ENCODE measurements at places on chromosomes 1 and 21.

DNA sequence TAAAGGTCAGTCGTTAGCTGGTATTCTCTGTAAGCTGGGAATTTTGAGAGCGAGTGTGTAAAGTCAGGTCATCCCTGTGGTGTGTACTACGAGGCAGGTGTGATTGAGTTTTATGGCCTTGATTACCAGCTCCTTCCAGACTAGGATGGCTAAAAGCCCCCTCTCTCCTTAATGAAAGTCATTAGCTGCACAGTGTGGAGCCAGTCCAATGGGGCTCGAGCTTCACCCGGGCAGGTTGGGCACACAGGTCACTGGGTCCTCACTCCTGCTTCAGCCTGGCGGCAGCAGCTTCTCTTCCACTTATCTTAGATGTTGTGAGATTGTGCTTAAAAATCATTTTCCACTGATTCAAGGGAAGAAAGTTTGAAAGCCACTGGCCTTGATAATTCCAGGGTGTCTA is 3.0 kb downstream of the DMRTB1 start:
- no peak for DNase-seq

DNA sequence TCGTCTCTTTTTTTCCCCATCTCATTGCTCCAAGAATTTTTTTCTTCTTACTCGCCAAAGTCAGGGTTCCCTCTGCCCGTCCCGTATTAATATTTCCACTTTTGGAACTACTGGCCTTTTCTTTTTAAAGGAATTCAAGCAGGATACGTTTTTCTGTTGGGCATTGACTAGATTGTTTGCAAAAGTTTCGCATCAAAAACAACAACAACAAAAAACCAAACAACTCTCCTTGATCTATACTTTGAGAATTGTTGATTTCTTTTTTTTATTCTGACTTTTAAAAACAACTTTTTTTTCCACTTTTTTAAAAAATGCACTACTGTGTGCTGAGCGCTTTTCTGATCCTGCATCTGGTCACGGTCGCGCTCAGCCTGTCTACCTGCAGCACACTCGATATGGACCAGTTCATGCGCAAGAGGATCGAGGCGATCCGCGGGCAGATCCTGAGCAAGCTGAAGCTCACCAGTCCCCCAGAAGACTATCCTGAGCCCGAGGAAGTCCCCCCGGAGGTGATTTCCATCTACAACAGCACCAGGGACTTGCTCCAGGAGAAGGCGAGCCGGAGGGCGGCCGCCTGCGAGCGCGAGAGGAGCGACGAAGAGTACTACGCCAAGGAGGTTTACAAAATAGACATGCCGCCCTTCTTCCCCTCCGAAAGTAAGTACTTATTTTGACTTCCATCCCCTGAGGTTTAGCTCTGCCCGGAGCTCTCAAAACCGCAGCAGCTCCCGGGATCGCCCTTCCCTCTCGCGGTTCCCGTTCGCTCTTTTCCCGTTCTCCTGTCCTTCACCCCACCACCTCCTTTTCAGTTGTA is 1.5 kb downstream of the TGFB2 start:
- DNase-seq = peak; percentile 46

DNA sequence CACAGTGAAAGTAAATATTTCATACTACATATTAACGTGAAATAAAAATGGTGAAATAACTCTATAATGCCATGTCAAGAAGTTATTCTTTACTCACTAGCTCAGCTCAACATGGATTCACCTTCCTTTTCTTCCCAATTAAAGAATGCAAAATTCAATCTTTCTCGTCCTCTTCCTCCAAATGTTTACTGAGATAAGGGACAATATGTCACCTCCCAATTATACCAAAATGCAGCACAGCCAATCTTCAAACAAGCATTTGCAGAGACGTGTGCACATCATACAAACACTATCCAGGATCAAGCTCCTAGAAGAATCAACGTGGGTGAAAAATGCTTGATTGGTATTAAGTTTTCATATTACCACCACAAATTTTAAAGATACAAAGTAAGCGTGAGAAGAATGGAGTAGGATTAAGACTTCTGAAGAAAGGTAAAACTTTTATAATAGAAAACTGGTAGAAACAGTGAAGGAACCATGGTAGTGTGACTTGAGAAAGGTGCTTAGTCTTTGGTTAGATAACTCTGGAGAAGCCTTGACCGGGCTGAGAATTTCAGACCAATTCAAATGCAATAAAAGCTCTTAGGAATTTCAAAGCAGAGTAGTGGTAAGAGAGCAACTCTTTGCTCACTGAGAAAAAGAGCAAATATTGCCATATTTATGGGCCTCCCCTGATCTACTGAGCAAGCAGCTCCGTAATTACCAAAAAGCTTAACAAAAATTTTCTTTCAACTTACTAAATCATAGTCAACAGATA is 7.2 kb downstream of the PTP4A2 start:
- DNase-seq = no peak

- no peak for DNase-seq
Measured at GRCh38 chr1:173467426-173467825, 9.7 kb upstream of the PRDX6 start.

DNA sequence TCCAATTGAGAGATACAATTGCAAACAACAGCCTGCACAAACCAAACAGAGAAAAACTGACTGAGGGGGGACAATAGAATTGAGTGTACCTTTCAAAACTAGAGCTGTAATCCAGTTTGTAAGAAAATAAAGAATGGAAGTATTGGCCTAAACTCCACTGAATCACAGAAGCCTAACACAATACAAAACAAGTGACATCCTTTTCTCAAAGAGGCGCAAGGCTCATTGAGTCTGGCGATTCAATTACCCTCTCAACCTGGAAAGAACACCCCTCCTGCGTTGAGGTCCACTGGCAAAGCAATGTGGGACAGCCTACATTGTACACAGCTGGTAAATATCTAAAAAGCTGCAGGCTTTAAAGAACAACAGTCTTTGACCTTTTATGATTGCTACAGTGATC is 182.6 kb downstream of the DPYD start:
- DNase-seq = no peak

GRCh38 chr1:181152892-181153633 is 64.6 kb downstream of the IER5 start:
- peak; percentile 97 for DNase-seq

GRCh38 chr21:31888936-31889371 is 16.1 kb downstream of the HUNK start:
- DNase-seq = peak; percentile 49

GRCh38 chr1:221712198-221712684 is 29.6 kb downstream of the DUSP10 start:
- DNase-seq = peak; percentile 62

DNA sequence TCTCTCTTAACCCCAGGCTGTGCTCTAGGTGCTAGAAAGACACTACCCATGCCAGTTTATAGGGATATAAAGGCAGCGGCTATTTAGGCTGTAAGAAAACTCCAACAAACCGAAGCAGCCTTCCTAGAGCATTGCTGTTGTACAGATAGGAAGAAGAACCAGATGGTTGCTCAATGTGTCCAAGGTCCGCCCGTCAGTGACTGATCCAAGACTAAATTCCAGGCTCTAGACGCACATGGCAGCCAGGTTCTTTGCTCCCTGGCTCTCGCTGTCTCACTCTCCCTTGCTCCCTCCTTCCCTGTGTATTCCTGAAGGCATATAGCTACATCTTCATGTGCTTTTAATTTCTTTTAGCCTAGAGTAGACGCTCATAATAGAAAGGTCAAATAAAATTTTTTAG is 303.4 kb downstream of the KIF26B start:
- DNase-seq = no peak

DNA sequence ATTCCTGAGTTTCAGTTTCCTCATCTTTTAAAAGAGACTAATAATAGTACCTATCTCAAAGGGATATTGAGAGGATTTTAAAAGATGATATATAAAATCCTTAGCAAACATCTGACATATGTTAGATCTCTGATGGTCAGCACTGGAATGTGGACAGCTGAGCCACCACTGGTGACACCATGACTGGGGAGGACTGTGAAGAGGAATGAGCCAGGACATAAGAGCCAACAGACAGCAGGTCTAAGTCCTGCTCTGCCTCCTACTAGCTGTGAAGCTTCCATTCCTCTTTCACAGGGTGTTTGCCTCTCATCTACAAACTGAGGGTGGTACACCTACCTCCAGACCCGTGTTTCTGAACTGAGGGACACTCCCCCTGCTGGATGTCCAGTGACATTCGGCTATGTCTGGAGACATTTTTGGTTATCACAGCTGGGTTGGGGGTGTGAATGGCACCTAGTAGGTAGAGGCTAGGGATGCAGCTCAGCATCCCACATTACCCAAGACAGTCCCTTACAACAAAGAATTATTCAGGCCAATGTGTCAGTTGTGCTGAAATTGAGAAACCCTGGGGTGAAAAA is 109.1 kb upstream of the OLIG2 start:
- no peak for DNase-seq

GRCh38 chr1:62439652-62440371 is 3.0 kb downstream of the USP1 start:
- peak; percentile 49 for DNase-seq

DNA sequence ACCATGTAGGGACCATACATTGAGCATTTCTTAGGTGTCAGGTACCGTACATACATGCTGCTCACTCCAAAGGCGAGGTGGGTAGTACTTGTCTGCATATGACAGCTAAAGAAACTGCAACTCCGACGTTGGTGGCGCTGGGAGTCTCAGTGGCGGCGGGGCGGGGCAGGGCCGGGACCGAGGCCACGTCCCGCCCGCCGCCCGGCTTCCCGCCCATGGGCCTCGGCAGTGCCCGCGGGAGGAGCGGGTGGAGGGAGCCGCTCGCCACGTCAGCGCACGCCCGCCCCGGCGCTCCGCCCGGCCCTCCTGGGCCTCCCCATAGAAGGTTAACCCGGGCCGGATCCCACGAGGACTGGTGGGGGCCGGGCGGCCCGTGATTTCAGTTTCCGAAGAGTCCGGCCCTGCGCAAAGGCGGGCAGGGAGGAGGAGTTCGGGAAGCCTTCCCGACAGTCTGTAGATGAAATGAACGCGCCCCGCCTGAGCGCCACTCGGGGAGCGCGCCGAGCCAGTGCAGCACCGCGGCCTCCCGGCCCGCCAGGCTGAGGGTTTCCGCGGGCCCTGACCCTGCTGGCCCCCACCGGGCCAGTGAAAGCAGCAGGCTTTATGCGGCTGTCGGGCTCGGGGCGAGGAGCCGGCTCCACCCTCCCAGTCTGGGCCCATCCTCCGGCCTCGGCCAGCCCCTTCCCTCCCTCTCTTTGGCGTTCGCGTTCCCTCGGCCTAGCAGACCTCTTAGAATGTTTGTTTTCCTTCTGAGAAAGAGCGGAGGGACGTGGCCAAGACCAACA is 119.9 kb upstream of the JUN start:
- DNase-seq = peak; percentile 95

GRCh38 chr1:26857473-26858060 is 5.4 kb upstream of the SFN start:
- DNase-seq = no peak

DNA sequence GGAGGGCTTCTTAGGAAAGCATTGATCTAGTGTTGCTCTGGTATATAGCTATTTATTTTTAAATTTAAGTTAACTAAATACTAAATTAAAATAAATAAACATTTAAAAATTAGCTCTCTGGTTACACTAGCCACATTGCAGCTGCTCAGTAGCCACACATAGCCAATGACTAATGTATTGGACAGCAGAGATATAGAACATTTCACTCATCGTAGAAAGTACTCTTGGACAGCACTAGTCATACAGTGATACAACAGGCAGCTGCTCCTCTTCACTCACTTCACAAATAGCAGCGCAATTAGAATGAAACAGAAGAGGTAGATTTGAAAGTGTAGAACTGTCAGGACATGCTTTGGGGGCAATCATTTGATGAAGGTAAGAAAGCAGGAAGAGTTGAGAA is 245.4 kb downstream of the PBX1 start:
- DNase-seq = no peak

- DNase-seq = no peak
Measured at GRCh38 chr1:12597792-12598191, 20.2 kb downstream of the DHRS3 start.

DNA sequence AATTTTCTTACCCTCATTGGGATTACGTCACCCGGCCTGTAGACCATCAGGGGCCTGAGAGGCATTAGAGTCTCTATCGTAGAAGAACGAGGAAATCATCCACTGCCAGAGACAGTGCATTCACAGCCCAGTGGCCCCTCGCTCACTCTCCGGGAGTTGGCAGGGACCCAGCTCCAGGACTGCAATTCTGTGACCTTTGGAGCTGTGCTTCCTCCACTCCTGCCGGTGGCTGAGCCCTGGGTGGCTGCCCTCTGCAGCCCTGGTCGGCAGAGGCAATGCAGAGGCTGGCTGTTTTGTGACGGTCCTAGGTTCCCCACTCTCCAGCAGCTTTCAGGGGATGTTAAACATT is 12.7 kb downstream of the SLC37A1 start:
- DNase-seq = peak; percentile 51

GRCh38 chr1:119245881-119246280 is 105.4 kb upstream of the WARS2 start:
- DNase-seq = no peak

- DNase-seq = no peak
Measured at GRCh38 chr1:222852326-222852725, 37.5 kb downstream of the DISP1 start.

- peak; percentile 50 for DNase-seq
Measured at GRCh38 chr1:183000167-183000962, 22.9 kb upstream of the LAMC1 start.

DNA sequence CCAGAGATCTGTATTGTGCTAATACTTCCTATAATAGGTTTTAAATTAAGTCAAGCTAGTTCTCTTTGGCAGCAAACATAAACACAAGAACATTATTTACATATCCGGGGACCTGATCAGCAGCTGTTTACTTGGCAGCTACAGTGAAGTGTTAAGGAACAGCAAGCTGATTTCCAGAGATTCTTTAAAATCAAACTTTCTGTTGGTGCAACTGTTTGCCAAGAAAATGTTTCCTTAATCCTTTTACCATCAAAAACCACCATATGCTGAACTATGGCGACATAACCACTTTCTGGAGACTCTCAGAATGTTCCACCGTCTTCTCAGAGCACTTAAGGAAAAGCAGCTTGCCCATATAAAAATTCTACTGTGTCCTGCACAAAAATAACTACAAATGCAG is 107.0 kb upstream of the KRTAP19-8 start:
- DNase-seq = peak; percentile 96

DNA sequence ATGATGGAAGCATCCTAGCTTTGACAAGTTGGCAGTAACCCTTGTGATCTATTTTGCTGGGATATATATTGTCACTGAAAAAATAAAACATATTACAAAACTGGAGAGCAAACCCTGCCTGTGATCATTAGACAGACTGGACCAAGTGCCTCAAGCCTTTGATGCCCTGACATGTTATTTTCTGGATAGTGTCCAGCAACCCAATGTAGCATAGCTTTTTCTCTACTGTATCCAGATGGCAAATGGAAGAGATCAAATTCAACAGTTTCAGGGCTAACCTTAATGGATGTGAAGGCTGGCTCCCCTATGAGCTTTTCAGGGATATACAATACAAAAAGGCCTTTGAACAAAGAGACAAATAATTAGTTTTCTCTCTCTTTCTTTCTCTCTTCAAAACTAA is 25.1 kb downstream of the WARS2 start:
- peak; percentile 74 for DNase-seq

GRCh38 chr1:61523229-61523628 is 201.7 kb downstream of the TM2D1 start:
- DNase-seq = peak; percentile 59

GRCh38 chr21:15333951-15334350 is 269.2 kb upstream of the NRIP1 start:
- DNase-seq = no peak

GRCh38 chr1:31732751-31733289 is 29.0 kb upstream of the COL16A1 start:
- no peak for DNase-seq

- DNase-seq = no peak
Measured at GRCh38 chr1:53902235-53903138, 8.5 kb downstream of the DIO1 start.

All from lung (tissue), 17 donors.